ENCODE measurements at places on chromosomes 16 and 17.

- DNase-seq: no peak
These were observed 15.7 kb downstream of the IL34 start for GRCh38 chr16:70661918-70662641.

GRCh38 chr16:13036600-13036999 lies 135.2 kb downstream of the SHISA9 start:
- DNase-seq: no peak

GRCh38 chr17:80286638-80286960 lies 25.9 kb downstream of the RNF213 start:
- no peak for DNase-seq

DNA sequence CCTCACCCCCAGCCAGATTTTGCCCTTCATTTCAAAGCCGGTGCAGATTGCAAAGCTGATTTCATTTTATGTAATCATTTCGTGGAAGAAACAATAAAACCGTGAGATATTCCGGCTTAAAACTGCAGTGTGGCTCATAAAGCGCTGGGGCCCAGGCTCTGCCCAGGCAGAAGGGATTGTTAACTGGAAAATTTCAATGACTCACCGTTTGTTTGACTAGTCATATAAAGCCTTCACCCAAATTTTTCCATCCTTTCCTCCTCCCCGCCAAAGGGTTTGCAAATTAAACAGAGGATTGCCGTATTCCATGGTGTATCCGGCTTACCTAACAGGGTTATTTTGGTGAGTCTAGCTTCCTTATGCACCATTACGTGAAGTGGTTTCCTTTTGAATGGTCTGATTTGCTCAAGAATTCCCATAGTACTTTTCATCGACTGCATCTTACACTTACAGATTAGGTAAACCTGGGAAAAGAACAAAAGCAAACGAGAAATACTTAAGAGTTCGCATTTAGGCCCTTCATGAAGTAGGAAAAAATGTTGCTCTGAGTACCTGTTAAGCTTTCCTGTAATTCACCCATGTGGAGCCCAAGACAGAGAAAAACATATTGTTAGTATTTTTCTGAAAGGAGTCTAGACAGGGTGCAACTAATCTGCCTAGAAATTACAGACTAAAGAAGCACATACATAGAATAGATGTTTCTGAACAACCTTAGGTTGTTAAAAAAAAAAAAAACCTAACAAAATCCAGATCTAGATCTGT lies 949 bp upstream of the GSPT1 start:
- no peak for DNase-seq

DNA sequence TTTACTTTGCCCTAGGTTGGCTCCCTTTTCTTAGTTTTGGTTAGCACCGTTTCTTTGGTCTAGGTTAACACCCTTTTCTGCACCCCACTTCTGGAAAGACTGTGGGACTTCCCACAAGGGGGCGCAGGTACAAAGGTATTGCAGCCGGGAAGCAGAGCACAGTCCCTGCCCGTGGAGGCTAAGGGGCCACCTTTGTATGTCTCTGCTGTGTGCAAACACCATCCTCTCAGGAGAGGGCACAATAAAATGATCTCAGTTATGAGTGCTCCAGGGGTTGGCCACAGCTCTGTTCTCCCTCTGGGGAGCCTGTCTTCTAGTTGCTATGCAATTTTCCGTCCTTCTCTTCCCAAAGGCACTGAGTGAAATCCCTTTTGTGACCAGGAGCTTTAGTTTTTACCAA lies 28.4 kb upstream of the TMC5 start:
- no peak for DNase-seq

GRCh38 chr17:17575360-17576251 lies 15.9 kb downstream of the PEMT start:
- no peak for DNase-seq

- DNase-seq: peak; percentile 74
These were observed 9.9 kb upstream of the RAP1GAP2 start for GRCh38 chr17:2786176-2786881.

All from activated naive CD4-positive, alpha-beta T cell (primary cell).